ENCODE measurements at places on chromosomes 3 and 15.

DNA sequence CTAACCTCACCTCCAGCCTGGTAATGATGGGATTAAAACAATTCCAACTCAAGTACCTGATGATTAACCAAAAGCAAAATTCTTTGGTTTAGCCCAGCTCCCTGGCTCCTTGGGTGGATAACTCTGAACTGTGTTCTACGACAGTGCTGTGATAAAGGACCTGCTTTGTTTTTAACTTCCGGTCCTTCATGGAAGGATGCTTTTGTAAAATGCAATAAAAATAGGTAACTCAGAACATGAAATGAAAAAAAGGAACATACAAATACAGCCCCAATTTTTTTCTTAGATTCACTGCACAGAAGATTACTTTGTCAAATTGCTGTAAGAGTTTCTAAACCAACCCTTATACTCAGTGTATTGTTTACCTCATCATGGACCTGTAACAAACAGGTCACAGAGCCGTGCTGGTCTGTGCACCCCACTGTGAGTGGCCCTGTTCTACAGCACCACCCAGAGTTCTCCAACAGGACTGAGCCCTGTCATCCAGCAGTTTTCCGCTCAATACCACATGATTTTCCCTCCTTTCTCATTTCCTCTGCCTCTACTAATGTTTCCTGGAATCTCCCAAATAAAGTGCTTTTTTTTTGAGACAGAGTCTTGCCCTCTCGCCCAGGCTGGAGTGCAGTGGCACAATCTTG is 4.9 kb upstream of the PCYT1A start:
- DNase-seq, result no peak

GRCh38 chr15:38688761-38689160 is 124.1 kb upstream of the RASGRP1 start:
- no peak for DNase-seq

GRCh38 chr3:72176537-72177041 is 391.6 kb upstream of the PROK2 start:
- no peak for DNase-seq

GRCh38 chr3:146339349-146339748 is 88.4 kb upstream of the PLSCR4 start:
- DNase-seq, result no peak

GRCh38 chr3:56845505-56845904 is 43.8 kb upstream of the ARHGEF3 start:
- DNase-seq, result no peak

GRCh38 chr3:43968465-43968864 is 273.2 kb upstream of the TOPAZ1 start:
- no peak for DNase-seq

- no peak for DNase-seq
These were observed 384.3 kb upstream of the GBE1 start for GRCh38 chr3:82145742-82146141.

DNA sequence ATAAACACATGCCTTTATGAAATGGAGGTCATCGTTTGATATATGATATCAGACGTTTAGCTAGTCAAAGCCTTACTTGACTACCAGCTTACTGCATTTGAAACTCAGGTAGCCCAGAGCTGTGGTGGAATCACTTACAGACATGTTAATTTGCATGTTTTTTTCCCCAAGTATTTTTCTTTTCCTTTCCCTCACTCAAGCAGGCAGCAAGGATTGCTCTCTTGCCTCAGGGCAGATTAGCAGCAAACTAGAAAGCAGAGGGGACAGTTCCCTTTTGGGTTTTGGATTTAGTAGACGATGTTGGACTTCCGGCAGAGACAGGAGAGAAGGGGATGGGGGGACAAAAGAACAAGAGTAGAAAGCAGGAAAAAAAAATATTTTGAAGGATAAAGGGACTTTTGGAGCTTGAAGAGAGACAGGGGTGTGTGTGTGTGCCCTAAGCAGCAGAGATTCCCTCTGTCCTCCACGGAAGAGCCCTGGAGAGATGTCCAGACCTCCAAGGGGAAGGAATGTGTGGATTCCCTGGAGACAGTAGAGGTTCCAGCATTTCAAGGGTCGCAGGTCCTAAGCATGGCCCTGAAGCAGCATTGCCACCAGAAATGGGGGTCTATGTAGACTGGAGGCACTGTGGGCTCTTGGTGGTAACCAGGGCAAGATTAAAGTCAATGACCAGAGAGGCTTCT is 86.8 kb upstream of the CADPS start:
- no peak for DNase-seq

DNA sequence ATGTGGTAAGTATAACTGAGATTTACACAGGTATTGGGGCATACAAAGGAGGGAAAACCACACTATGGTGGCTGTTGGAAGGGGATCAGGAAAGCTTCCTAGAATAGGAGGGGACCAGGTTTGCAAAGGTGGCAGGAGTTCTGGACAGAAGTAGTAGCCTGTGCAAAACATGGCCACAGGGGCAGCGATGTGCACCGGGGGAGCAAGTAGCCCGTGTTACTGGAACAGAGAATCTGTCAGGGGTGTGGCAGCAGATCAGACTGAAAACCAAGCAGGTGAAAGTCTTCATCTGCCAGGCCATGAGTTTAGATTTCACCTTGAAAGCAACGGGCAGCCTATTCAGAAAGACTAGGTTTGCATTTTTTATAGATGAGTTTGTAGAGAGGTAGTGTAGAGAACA is 182.3 kb upstream of the LPP start:
- DNase-seq, result no peak

GRCh38 chr15:32919749-32920414 is 202.1 kb downstream of the GREM1 start:
- DNase-seq, result no peak

- peak; percentile 66 for DNase-seq
These were observed 31.4 kb downstream of the HRH1 start for GRCh38 chr3:11185564-11186317.

DNA sequence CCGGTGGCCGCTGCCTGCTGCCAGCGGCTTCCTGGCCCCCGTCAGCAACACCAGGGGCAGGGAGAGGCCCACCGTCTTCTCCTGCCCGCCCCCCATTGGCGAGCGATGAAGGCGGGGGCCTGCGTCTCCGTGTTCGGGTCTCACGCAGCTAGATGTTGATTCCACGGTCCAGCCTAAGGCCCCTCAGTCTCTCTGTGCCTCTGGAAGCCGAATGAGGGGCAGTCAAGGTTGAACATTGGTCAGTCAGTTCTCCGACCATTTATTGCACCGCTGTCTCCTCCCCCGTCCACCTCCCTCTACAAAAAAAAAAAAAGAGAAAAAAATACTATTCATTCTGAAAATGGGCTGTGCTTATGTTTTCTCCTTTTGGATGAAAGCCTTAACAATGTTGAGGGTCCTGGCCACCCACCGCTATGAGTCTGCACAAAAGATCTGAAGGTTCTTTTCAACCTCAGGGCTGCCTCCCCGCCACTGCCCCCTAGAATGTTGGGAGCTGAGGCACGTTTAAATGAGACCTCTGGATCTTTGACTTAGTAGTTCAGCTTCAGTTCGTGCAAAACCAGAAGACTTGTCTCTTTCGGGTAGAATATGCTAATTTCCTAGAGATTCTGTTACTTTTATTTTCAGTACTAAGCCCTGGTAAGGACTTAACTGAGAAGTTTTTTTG is 736 bp downstream of the IREB2 start:
- no peak for DNase-seq

- DNase-seq, result no peak
These were observed 94.1 kb downstream of the HMG20A start for GRCh38 chr15:77514641-77515402.

DNA sequence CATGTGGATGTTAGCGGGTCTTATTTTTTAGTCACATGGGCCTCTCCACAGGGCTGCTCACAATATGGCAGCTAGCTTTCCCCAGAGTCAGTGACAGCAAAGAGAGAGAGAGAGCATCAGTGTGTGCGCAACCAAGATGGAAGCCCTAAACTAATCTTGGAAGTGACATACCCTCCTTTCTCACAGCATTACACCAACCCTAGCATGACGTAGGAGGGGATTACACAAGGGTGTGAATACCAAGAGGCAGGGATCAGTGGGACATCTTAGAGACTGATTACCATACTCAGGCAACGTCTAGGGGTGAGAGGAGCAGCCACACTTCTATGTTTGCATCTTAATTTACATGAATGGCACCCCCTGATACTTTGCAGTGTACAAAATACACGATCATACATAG is 3.5 kb upstream of the UBE2E2 start:
- no peak for DNase-seq

DNA sequence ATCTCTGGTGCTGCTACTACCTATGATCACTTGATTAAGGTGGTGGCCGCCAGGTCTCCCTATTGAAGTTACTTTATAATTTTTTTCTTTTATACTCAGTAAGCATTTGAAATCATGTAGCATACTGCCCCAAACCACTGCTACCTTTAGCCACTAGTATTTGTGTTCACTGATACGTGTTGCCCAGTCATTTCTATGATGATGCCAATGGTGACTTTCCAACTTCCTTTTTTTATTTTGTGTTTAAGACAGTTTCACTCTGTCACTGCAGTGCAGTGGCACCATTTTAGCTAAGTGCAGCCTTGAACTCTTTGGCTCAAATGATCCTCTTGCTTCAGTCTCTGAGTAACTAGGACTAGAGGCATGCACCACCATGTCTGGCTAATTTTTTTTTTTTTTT is 598.2 kb downstream of the NAALADL2 start:
- no peak for DNase-seq

DNA sequence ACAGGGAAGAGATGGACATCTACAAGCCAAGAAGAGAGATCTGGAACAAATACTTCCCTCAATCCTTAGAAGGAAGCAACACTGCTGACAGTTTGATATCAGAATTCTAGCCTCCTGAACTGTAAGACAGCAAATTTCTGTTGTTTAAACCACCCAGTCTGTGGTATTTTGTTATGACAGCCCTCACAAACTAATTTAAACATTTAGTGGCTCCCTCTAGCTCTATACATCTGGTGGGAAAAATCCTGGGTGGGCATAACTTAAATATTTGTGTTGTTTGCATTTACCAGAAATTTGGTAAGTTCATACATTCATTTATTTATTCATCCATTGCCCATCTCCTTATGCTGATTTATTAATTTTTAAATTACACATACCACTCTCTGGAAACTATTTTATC is 62.5 kb upstream of the GSK3B start:
- no peak for DNase-seq

DNA sequence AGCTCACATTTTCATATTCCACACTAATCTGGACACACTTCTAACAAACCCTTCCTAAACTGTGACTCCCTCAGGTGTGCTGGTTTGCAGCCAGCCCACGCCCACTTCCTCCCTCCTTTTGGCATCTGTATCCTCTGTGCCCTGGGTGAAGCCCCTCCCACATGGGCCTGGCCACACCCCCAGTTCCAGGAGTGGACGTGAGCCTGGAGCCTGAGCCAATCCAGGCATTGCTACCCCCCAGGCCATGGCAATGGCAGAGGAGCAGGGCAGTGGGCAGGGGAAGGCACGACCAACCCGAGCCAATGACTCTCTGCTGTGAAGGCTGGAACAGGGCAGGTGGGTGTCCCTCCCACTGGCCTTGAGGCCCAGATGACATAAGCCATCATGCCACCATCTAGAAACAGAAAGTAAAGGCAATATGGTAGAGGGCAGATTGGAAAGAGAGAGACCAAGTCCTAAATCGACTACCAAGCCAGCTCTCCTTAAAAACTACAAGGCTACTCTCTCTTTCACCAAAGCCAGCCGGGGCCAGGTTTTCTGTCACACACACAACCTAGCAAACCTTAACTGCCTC is 18.6 kb downstream of the FAM174B start:
- DNase-seq, result peak; percentile 70

DNA sequence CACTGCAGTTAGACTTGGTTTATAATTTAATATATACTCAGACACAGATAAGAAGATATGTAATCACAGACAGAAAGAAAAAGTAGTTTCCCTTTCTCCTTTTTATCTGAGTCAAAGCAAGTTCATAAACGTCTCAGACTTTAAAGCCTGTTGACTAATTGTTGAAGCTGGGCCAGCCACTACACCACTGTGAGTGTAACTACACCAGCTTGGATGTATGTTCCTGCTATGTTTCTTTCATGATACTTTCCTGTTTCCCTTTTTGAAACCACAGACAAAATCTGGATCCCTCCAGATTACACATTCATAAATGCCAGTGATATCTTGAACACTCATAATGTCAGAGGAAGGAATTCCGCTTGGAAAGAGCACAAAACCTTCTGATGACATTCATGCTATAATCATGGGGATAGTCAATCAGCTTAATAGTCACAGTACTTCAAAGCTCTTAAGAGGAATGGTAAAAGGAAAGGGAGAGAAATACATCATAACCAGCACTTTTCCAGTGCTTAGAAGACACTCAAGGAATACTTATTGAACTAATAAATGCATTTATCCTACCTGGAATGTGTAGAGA is 32.0 kb downstream of the KCNMB2 start:
- no peak for DNase-seq

DNA sequence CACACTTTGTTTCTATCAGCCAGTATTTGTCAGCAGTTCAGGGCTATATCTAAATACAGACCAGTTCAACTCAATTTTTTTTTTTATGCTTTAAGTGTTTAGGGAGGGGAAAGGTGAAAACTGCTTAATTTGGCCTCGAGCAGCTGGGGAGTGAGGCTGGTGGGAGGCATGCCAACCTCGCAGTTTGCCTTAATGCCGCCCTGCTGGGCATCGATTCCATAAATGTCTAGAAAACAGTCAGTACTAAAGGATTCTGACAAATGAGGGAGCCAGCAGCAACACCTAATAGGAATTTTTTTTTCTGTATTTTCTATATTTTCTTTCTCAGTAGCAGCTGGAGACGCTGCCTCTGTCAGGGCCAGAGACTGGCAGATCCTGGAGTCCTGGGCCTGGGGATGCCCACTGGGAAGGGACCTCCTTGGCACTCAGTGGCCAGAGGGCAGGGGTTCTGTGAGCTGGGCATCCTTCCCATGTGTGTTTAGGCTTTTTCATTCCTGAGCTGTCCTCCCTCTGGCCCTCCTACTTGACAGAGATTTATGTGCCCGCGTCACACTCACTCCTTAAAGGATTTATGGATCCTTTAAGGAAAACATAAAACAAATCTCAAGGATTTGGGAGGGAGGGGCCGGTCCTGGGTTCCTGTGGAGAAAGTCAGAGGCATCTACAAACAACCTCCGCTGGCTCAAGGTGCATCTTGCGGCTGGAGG is 117.8 kb downstream of the WNT5A start:
- DNase-seq, result no peak

DNA sequence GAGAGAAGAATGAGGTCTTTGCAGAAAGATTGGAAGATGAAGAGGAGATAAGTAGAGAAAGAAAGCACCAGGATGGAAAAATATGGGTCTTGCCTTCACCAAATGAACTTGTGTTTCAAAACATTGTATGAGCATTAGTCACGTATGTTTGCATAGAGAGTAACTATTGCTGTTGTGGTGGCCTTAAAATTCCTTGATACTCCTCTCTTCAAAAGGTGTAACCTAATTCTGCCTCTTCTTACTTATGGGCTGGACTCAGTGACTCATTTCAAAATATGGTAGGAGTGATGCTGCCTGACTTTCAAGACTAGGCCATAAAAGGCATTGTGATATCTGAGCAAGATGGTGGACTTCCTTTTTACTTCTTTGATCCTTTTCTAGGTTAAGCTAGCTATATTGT is 228.7 kb upstream of the ZNF385D start:
- no peak for DNase-seq

GRCh38 chr15:101121511-101122090 is 130.2 kb downstream of the CHSY1 start:
- no peak for DNase-seq
